Stimulated activated CD8-positive, alpha-beta memory T cell treated with anti-CD3 and anti-CD28 coated beads, Interleukin-2, amount 100 ng/mL, for 1 hour (primary cell): ENCODE measurements at places on chromosomes 3 and 15.

DNA sequence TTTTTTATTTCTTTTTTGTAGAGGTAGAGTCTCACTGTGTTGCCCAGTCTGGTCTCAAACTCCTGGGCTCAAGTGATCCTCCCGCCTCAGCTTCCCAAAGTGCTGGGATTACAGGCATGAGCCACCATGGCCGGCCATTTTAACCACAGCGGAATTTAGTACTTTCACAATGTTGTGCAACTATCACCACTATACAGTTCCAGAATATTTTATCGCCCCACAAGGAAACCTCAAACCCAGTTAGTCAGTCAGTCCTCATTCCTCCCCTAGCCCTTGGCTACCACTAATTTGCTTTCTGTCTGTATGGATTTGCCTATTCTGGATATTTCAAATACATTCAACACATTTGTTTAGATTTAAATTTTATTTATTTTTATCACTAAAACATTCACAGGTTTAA lies 15.5 kb upstream of the HOMER2 start:
- DNase-seq = no peak

DNA sequence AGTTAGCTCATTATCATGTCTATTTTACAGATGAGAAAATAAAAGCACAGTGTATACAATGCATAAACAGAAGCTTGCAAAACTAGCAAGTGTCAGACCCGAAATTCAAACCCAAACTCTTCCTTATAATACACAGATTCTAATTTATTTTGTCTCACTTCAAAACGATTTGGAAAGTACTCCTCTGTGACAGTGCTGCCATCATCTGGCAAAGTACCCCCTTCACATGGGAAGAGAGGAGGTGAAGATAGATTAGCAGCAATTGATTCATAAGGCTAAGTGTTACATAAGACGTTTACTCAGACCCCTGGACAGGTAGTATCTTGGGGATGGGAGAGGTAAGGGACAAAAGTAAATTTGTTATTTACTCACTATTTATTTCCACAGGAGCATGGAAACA lies 744.0 kb upstream of the SGO1 start:
- no peak for DNase-seq

DNA sequence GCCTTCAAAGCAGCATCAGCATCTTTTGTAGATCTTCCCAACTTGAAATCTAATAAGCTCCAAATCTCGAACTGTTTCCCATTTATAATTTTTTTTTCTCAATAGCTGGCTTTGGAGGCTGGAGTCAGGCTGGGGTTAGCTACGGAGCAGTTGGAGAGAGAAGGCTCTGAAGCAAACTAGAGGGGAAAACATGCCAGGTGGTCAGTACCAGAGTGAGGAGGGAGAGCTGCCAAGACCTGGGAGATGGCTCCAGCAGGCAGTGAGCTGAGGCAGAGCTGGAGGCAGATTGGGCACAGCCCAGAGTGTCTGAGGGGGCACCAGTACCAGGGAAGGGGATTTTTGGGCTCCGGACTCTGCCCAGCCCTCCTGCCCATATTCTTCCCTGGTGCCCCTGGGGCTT lies 311.2 kb downstream of the RPLP1 start:
- DNase-seq = no peak

DNA sequence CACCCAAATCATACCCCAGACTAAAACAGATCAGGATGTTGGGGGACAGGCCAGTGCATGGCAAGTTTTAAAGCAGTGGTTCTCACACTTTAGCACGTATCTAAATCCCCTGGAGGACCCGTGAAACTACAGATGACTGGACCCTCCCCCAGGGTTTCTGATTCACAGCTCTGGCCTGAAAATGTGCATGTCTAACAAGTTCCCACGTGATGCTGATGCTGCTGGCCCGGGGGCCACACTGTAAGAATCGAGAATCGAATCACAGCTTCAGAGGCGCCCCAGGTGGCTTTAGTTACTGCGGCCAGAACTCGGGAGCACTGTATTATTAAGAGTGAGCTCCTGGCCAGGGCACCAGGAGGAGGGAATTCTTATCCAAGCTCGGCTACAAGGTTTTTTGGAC lies 11.6 kb downstream of the ADAMTS17 start:
- no peak for DNase-seq

GRCh38 chr3:85808755-85809154 lies 850.0 kb downstream of the CADM2 start:
- DNase-seq = no peak

- DNase-seq = no peak
Measured at GRCh38 chr15:92901995-92902394, 1.9 kb downstream of the CHD2 start.

DNA sequence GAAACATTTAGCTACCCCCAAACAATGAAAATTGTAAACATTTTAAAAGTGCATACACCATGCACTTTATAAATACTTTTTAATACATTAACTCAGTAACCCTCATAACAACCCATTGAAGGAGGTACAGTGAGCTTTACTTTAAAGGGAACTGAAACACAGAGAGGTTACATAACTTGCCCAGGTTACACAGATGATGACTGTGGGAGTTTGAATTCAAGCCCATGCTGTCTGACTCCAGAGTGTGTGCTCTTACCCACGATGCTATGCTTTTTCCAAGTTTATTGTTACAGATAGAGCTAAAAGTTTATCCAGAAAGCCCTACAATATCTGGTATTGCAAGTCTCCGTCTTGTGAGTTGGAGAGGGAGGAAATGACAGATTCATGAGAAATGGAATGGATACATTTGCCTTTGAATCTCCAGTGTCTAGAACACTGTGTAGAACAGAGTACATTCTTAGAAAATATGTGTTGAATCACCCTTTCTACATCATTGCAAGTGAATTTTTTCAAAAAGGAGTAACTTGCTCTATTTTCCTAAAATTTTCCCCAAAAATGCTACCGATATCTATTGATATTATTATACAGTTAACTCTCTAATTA lies 428.3 kb downstream of the NAALADL2 start:
- no peak for DNase-seq

- no peak for DNase-seq
Measured at GRCh38 chr15:88987934-88988671, 74.9 kb upstream of the MFGE8 start.

DNA sequence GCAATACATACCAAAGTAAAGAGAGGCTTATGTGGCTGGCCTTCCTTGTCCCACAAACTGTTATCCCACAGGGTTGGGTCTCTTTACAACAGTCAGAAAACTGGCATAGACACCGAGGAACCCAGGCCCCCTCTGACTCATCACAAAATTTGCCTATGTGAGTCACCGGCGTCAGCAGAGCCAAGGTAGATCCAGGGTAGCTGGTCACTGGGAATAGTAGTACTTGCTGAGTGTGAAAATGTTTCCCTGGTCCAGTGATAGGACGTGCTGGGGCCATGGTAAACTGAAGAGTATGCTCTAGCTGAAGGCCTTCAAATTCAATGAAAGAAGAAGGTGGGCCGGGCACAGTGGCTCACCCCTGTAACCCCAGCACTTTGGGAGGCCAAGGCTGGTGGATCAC lies 27.1 kb upstream of the SKIL start:
- no peak for DNase-seq

DNA sequence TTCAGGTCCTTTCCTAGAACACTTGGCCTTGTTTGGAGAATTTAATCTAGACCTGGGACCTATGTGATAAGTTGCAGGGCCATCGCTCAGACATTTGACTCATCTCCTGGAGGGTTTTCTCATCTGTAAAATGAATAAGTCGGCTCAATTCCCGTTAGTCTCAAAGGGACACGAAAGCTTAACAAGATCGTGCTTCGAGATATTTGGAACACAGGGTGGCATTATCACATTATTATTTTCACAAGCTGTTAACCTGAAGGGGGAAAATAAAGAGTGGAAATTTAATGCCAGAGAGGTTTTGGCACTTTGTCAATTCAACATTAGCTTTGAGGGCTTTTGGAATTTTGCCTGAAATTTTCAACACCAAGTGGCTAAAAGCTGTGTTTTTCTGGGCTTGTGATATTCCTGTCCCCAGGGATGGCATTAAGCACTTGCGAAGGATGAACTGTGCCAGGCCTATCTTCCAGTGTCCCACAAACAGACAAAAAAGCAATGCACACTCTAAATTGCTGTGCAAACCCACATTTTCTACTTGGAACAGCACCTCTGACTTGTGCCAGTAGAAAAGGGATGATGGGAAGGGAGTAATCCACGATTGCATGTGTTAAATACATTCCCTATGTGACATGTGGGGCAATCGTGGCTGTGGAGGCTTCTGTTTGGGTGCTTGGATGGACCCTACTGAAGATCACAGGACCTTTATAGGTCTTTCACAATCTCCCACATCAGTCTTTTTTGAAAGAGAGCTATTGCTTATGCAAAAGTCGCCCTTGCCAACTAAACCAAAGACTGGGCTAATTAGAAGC lies 478.7 kb downstream of the MFSD1 start:
- no peak for DNase-seq

DNA sequence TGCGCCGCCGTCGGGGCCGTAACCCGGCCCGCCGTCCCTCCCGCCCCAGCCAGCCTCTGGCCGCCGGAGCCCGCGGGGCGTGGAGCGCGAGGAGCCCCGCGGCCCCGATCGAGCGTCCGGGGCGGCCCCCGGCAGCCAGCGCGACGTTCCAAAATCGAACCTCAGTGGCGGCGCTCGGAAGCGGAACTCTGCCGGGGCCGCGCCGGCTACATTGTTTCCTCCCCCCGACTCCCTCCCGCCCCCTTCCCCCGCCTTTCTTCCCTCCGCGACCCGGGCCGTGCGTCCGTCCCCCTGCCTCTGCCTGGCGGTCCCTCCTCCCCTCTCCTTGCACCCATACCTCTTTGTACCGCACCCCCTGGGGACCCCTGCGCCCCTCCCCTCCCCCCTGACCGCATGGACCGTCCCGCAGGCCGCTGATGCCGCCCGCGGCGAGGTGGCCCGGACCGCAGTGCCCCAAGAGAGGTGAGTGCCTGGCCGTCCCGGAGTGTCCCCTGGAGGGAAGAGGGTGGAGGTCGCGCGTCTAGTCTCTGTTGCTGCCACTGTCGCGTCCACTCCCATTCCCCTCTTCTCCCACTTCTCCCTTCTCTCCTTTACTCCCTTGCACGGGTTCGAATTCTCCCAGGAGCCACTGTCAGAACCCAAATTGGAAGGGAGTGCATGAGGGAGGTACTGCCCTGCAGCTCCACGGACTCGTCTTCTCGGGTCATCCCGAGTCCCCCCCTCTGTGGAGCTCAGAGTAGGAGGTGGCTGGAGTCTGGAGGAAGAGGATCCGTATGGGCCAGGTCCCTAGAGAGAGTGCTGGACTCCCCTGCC lies 585 bp downstream of the CSK start:
- peak; percentile 50 for DNase-seq

GRCh38 chr3:52405601-52406110 lies 39.2 kb downstream of the SEMA3G start:
- DNase-seq = no peak

DNA sequence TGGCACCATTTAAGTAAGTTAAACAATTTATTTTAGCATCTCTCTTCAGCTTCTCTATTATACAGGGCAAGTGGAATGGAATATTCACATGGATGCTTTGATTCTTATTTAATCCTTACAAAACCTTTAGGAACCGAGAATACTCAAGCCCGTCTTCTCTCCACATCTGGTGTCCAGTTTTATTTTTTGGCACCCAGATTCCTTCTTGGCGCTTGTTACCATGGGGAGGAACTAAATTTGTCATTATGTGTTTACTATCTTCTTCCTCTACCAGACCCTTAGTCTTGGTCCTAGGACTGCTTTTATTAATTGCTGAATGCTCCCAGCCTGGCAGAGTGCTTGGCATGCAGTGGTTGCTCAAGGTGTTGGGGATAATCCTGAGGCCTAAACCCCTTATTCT lies 138.8 kb downstream of the CACNA2D3 start:
- no peak for DNase-seq

DNA sequence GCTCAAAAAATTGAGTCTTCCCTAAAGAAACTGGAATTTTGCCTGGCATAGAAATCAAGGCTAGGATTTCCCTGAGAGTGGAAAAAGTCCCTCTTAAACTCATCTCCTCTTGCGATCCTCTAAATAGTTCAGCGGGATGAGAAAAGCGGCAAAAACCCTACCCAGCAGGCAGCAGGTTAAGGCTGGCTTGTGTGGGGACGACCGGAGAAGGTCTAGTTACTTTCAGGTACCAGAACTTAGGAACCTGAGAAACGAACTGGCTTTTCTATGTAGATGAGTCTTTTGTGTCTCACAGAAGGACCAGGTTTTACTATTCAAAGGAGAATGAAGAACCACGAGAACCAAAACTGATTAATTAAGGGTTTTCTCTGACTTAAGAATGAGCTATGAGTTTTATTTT lies 523.7 kb upstream of the TGFBR2 start:
- no peak for DNase-seq

DNA sequence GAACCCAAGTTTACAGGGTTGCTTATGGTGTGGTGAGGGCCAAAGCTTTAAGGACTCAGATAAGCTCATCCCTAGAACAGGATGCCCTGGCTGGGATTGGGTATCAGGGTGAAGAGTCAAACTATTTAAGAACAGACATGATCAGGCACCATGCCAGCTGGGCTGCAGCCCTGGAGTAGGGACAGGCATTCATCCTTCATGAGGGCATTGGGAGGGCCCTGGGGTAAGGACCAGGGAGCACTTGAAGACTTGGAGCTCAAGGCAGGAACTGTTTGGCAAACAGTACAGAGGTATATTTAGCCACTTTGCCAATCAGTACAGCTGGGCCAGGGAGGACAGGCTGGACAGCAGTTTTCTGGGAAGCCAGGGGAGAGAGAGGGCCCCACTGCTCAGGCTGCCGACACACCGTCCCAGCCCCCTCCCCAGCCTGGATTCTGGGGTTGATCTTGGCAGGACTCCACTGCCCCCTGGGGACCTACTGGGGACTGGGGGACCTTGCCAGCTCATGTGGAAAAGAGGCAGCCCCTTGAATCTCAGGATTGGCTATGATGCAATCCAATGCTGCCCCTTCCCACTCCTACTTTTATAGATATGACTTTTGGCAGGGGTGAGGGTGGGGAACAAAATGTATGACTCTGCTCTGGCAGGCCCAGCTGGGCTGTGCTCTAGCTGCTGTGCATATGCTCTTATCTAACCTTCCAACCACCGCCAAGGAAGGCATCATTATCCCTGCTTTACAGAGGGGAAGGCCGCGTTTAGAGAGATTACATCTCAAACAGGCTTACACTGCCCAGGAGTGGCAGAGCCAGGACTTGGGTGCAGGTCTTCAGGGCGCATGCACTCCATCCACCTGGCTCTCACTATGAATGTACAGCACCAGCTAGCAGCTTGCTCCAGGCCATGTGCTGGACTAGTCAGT lies 2.3 kb downstream of the PLA2G4E start:
- no peak for DNase-seq

GRCh38 chr3:160401291-160402095 lies 2.0 kb downstream of the SMC4 start:
- no peak for DNase-seq

- no peak for DNase-seq
Measured at GRCh38 chr3:15345608-15346137, 13.3 kb upstream of the SH3BP5 start.

GRCh38 chr3:129597087-129597999 lies 9.1 kb downstream of the PLXND1 start:
- no peak for DNase-seq

- no peak for DNase-seq
Measured at GRCh38 chr3:135226057-135226456, 431.0 kb downstream of the EPHB1 start.

DNA sequence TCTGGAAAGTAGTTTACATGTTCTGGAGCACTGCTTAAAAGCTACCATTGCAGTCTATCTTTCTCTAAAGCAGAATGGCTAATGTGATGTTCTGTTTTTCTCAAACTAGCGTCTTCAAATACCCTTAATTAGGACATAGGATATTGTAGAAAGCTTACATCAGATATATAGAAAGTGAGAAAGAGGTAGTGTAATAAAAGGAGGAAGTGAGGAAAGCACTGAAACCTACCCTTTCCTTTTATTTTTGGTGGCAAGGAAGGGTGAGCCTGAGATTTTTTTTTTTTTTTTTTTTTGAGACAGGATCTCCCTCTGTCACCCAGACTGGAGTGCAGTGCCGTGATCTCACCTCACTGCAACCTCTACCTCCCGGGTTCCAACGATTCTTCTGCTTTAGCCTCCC lies 9.4 kb downstream of the SENP2 start:
- no peak for DNase-seq
